ENCODE measurements at places on chromosomes 7 and 10.

- DNase-seq: no peak
Measured at GRCh38 chr10:5078547-5079180, 15.6 kb upstream of the AKR1C3 start.

DNA sequence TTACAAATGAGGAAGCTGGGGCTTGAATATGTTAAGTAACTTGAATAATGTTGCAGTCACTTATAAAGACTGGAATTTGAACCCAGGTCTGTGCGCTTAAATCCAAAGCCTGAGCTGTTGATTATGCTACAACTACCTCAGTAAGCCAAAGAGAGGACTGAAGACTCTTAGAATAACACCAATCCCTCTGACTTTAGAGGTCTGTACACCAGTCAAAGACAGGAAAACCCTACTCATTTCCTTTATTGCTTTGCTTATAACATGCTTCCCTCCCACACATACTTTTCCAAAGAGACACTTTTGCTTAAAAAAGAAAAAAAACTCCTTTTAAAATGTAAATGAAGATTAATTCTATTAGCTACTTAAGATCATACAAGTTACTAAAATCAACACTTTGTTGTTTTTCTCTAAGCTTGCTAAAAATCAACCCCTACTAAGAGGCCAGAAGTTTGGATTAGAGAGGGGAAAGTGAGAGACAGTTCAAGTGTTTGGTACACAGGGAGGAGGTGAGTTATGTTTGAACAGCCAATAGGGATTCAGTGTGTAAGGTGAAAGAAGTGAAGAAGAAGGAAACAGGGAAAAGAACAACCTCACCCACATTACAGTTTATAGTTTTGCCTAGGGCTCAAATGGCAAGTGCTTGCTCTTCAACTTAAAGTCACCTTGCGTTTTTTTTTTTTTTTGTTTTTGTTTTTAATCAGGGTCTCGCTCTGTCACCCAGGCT, 74.8 kb downstream of the MDH2 start:
- no peak for DNase-seq

DNA sequence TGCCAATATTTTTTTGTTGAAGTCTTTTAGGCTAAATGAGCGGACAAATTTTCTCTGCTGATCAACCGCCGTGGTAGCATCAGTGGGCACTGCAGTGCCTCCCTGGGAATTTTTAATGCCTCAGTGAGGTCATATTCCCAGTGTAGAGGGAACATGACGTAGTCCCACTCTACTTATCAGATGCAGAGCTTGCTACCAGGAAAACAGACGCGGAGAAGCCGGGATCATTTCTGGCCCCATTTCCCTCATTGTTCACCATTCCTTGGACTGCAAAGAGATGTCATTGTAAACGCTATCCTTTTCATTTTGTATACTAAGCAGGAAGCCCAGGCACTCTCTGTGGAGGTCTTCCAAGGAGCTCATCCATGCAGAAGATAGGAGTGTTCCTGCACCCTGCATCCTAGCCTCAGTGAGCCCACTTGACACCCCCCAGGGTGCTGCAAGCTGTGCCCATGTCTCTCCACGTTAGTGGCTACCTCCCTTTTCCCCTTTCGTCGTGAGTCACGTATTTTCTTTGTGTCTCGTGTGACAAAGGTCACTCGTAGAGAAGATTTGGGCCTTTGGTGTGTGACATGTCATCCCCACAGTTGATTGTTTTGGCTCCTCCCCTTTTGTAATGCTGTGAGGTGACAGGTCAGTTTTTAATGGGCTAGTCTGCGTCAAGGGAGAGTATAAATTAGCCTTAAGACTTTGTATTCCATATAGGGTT, 145.5 kb downstream of the TCF7L2 start:
- DNase-seq: no peak

DNA sequence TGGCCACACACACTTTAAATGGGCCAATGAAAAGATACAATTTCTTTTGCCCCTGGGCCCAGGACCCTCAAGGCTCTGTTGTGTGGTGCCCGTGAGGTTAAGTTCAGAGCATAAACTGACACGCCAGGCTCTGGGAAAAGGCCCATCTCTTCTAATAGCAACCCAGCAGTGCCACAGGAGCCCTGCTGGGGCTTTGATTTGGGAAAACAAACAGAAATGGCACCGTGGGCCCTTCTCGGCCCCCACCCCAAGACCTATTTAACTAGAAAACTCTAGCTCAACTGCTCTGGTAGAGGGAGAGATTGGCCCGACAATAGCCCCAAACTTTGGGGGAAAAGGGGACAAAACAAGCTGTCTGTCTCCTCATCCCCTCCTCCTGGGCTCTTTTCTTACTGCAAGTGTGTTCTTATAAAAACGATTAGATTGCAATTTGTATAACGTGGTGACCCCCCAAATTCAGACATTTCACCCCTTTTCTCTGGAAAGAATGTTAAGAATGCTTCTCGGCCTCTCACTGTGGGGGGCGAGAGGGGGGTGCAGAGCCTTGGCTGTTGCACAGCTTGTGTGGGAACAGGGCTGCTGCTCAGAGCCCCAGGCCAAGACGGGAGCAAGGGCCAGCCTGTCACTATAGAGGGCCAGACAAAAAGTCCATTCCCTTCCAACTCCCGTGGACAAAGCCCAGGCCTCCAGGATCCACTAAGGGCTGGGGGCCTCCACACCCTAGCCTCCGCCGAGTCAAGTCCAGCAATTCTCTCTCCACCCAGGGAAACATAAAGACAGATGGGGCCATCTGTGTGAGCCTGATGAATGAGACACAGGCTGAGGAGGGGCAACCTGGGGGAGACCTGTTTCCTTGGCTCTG, 26.8 kb downstream of the DPCD start:
- no peak for DNase-seq

- no peak for DNase-seq
Measured at GRCh38 chr10:91170418-91170817, 50.0 kb upstream of the PCGF5 start.

- no peak for DNase-seq
Measured at GRCh38 chr7:47330561-47331178, 251.2 kb downstream of the TNS3 start.

Data from DMS153 (cell line).